ENCODE measurements at places on chromosomes 6 and 20. TPM values are rescaled to one million over a fixed set of nuclear protein-coding genes. Genes with fewer than 3 reads are reported as not detected.
A peak's percentile ranks its signal among the peaks of the same experiment; 100 is the strongest.

Gene RGS17
- polyA plus RNA-seq = 8.9 TPM

Gene CUL7
- polyA plus RNA-seq = 37.5 TPM

Gene EGFL8
- 2.8 TPM for polyA plus RNA-seq

Gene TMEM200A
- polyA plus RNA-seq = 29.0 TPM

Gene RWDD2A
- polyA plus RNA-seq = 8.3 TPM

Gene IMPG1
- 0.15 TPM for polyA plus RNA-seq

Gene SLC24A3
- polyA plus RNA-seq = not detected

Gene IL17A
- not detected for polyA plus RNA-seq

Gene SLC17A1
- polyA plus RNA-seq = not detected

Gene PACSIN1
- 0.04 TPM for polyA plus RNA-seq

- no peak for DNase-seq
Measured at GRCh38 chr20:50409495-50409894, 100.7 kb upstream of the PTPN1 start.

DNA sequence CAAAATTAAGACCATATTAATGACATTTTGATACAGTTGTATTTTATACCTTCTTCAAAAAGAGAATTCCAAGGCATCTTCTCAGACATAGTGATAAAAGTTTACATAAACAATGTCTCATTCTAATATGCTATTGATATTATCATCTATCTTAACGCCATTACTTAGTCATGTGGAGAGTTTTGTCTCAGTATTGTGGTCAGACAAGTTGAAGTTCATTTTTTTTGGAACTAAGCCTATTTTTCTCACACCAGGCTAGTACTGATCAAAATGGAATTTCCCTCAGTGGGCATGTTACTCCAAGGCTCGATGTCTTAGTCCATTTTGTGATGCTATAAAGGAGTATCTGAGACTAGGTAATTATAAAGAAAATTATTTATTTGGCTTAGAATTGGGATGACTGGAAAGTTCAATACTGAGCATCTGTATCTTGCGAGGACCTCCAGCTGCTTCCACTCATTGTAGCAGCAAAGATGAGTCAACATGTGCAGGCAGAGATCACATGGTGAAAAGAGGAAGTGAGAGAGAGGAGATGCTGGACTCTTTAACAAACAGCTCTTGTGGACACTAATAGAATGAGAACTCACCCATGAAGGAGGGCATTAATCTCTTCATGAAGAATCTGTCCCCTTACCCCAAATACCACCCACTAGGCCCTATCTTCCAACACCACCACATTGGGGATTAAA, 825.5 kb upstream of the MANEA start:
- DNase-seq = no peak

DNA sequence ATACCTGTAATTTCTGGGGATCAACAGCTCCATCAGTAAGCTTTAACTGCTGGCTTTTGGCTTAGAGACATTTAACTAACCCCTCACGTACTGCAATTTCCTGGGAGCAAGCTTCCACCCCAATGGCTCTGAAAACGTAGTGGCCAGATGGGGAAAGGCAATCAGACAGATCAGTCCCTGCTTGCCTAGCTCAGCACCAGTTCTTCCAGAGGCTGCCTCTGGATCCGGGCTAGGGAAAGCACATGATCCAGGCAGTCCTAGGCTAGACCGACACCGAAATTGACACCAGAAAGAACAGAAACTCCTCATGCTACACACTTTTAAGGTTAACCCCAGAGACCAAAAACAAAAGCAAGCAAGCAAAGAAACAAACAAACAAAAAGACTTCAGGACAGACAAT, 13.3 kb downstream of the PREP start:
- no peak for DNase-seq

- DNase-seq = no peak
Measured at GRCh38 chr6:13452346-13453117, 34.9 kb downstream of the GFOD1 start.

DNA sequence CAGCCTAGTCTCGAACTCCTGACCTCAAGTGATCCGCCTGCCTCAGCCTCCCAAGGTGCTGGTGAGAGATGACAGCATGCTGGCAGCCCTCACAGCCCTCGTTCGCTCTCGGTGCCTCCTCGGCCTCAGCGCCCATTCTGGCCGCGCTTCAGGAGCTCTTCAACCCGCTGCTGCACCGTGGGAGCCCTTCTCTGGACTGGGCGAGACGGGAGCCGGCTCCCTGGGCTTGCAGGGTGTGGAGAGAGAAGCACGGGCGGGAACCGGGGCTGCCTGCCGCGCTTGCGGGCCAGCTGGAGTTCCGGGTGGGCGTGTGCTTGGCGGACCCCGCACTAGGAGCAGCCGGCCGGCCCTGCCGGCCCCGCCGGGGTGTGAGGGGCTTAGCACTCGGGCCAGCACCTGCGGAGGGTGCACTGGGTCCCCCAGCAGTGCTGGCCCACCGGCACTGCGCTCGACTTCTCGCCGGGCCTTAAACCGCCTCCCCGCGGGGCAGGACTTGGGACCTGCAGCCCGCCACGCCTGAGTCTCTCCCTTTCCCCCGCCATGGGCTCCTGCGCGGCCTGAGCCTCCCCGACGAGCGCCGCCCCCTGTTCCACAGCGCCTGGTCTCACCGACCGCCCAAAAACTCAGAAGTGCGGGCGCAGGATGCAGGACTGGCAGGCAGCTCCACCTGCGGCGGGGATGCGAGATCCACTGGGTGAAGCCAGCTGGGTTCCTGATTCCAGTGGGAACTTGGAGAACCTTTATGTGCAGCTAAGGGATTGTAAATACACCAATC, 31.5 kb upstream of the RANBP9 start:
- no peak for DNase-seq

- no peak for DNase-seq
Measured at GRCh38 chr6:23663652-23664051, 462.4 kb upstream of the NRSN1 start.

DNA sequence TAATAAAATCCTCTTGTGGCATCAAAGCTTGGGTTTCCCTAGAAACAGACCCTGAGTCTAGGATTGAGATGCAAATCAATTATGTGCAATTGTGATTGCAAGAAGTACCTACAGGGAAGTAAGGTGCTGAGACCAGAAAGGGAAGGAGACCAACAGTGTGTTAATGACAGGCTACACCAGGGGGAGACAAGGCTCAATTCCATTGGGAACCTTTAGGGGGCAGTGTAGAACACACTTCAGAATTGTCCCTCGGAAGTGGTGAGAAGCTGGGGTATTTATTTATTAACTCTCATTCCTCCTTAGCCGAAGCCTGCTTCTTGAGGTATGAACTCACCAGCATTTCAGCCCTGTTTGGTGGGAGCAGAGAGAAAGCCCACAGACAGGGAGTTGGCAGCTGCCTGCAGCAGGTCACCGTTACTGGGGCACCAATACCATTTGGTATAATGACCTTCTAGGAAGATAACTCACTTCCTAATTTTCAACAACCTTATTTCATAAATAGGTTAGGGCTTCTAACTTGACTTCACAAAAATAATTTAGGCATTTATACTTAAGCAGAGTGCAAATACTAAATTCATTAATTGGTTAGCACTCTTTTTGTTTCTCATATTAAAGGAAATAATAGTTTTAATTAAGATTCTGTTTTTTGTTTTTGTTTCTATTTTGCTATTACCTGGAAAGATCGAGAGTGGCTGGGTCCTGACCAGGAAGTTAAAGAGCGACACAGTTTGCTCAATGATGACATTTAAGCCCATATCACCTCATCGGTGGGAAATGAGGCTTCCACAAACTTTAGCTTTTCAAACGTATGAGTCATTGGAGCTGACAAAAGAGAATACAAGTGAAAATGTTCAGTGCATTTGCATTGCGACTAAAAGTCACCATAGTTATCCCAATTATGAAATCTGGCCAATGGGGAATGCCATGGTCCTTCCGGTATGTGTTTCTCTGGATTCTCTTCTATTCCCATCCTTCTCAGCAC, 94.8 kb downstream of the BTBD3 start:
- DNase-seq = peak; percentile 11

GRCh38 chr6:4125500-4125899, 9.9 kb downstream of the ECI2 start:
- no peak for DNase-seq

DNA sequence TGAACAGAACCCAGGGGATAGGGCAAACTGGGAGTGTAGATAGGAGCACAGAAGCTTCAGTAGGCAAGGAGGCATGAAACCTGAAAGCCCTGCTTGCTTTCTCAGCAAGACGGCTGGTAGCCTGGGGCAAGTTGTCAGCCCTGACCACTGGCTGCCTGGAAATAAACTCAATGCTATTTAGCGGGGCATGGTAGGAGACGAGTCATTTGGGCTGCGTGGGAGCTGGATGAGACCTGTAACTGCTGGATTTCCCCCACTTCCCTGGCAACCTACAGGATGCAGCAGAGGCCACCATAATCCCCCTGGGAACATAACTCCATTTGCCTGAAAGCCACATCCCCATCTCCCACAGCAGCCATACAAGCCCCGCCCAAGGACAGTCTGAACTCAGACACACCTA, 332.6 kb upstream of the TBX18 start:
- DNase-seq = no peak

GRCh38 chr6:129954749-129955431, 63.5 kb upstream of the L3MBTL3 start:
- no peak for DNase-seq

DNA sequence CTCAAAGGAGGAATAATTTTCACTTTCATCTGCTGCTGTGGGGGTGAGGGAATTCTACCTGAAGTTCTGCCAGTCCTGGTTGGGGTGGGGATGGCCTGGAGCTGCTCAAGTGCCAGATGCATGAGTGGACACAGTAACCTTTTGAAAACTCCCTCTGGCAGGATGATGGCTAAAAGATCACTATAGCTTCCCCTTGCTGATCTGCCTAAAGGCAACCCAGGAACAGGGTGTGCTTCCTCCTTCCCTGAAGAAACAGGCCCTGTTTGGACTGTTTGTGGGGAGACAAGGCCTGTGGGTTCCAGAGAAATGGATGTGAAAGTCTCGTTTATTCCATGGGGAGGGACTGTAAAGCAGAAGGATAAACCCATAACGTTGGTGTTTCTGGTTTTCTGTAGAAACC, 176.9 kb downstream of the DTNBP1 start:
- no peak for DNase-seq

- DNase-seq = no peak
Measured at GRCh38 chr6:15365273-15365687, 119.4 kb downstream of the JARID2 start.

- no peak for DNase-seq
Measured at GRCh38 chr20:4064144-4064909, 49.0 kb upstream of the RNF24 start.

- DNase-seq = no peak
Measured at GRCh38 chr6:108476376-108476775, 84.3 kb upstream of the FOXO3 start.

DNA sequence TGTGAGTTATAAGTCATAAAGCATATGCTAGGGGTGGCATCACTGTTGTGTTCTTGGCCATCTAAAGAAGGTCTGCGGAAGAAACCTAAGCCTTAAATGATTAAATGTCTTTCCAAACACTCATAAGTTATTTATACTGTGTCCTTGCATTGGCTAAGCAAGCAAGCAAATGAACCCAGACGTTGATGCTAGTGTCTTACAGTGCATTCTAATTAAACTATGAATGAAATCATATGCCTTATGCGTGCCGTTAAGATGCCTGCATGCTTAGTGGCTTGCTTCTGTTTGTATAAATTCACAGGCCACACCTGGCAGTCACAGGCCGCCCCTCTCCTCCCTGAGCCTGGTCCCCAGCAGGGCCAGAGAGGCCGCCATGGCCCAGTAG, 49.9 kb downstream of the RIN2 start:
- DNase-seq = no peak

Measured in AG04450 (cell line).